Transverse colon (tissue), 4 donors: ENCODE measurements at places on chromosomes 12 and 14. TPM values are rescaled to one million over a fixed set of nuclear protein-coding genes. Genes with fewer than 3 reads are reported as not detected.

Gene TAC3
- 9.2 TPM for total RNA-seq

Gene HOTAIR
- not detected for total RNA-seq

Gene GPR84
- not detected for total RNA-seq

Gene MMP14
- total RNA-seq: 91.6 TPM

Gene FZD10
- total RNA-seq: not detected

Gene KCNA1
- total RNA-seq: 0.75 TPM

Gene C12orf54
- total RNA-seq: not detected

Gene AKAP5
- total RNA-seq: 1.00 TPM

Gene OTOGL
- 0.41 TPM for total RNA-seq

Gene C14orf132
- total RNA-seq: 5.9 TPM

Gene MYF6
- 0.27 TPM for total RNA-seq

Gene HOXC9
- total RNA-seq: not detected

Gene ADAM20
- not detected for total RNA-seq

Gene MANSC4
- not detected for total RNA-seq

Gene PIWIL1
- total RNA-seq: 0.55 TPM

Gene ASPG
- 11.3 TPM for total RNA-seq

Gene KRT72
- not detected for total RNA-seq

Gene SLC4A8
- 2.2 TPM for total RNA-seq

Gene CRIP1
- total RNA-seq: 63.0 TPM

Gene TCL1B
- not detected for total RNA-seq

Gene IGF1
- total RNA-seq: 6.4 TPM

Gene CFAP251
- total RNA-seq: 0.41 TPM

Gene PTPRR
- total RNA-seq: not detected

Gene TMCC3
- total RNA-seq: 6.4 TPM

Gene MNAT1
- 30.3 TPM for total RNA-seq

Gene CAPZA3
- not detected for total RNA-seq

Gene GLIPR1L1
- not detected for total RNA-seq

Gene GALNT16
- 2.5 TPM for total RNA-seq

Gene OR10AD1
- total RNA-seq: not detected

Gene C14orf39
- total RNA-seq: 0.16 TPM

Gene CISTR
- total RNA-seq: not detected

Gene METTL25
- total RNA-seq: 1.5 TPM

Gene GALNT8
- 20.9 TPM for total RNA-seq

Gene NEDD8
- total RNA-seq: 113 TPM

Gene NPAS3
- total RNA-seq: 1.6 TPM

Gene TMEM63C
- 44.0 TPM for total RNA-seq

Gene IGFBP6
- 91.8 TPM for total RNA-seq

Gene KLC1
- 346 TPM for total RNA-seq

Gene KCNJ8
- total RNA-seq: 22.1 TPM

Gene INSM2
- total RNA-seq: not detected

Gene VDR
- total RNA-seq: 145 TPM

Gene ARMH4
- total RNA-seq: 2.8 TPM

Gene TBX5
- total RNA-seq: not detected

Gene ANKRD33
- not detected for total RNA-seq

Gene IL31
- not detected for total RNA-seq

Gene ABCB9
- 9.5 TPM for total RNA-seq

Gene MTA1
- total RNA-seq: 80.1 TPM

Gene CLEC14A
- not detected for total RNA-seq
